ENCODE measurements at places on chromosomes 13 and 19.
A peak's percentile ranks its signal among the peaks of the same experiment; 100 is the strongest.

- DNase-seq: no peak
Observed at GRCh38 chr19:10290876-10291553, 1.3 kb downstream of the ICAM5 start.

DNA sequence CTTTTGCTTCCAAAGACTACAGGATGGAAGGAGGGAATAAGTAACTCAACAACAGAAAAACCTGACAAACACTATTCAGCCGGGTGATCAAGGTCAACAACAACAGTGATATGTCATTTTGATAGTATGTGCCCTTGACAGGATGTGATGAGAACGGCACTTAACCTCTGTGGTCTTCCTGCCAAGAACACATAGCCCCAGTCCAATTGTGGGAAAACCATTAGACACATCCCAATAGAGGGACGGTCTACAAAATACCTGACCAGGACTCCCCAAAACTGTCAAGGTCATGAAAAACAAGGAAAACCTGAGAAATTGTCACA, 43.1 kb upstream of the AMER2 start:
- no peak for DNase-seq

DNA sequence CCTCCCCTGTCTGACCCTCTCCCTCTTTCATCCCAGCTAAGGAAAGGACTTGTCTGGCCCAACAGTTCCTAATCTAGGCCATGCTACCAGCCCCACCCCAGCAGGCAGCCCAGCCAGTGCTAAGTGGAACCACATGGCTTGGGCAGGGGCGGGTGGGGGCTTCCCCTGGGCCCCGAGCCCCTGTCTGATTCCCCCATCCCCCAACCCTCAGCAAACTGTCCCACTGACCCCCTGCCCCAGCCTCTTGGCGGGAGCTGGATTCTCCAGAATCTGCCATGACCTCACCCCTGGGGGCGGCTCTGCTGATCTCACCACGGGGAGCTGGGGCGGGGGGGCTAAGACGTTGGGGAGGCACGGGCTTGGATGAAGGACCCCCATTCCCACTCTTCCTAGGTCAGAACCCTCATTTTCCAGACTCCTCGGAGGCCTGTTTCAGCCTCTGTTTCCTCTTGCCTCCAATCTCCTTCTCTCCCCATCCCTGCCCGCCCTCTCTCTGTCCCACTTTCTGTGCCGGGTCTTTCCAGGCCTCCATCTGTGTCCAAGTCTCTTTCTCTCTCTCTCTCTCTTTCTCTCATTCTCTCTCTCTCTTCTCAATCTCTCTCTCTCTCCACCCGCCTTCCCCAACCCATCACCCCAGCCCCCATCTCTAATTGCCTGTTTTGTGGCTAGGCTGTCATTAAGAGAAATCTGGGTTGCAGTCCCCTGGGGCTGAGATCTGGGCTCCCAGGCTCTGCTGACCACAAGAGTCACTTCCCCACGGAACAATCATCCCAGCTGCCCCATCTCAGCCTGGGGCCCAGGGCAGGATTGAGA, 2.7 kb downstream of the COL5A3 start:
- no peak for DNase-seq

GRCh38 chr19:18587962-18588610, 512 bp upstream of the REX1BD start:
- no peak for DNase-seq

- DNase-seq: peak; percentile 28
Observed at GRCh38 chr13:26425443-26426358, 131.8 kb upstream of the WASF3 start.

GRCh38 chr13:107866032-107866940, 349.1 kb downstream of the LIG4 start:
- peak; percentile 62 for DNase-seq

DNA sequence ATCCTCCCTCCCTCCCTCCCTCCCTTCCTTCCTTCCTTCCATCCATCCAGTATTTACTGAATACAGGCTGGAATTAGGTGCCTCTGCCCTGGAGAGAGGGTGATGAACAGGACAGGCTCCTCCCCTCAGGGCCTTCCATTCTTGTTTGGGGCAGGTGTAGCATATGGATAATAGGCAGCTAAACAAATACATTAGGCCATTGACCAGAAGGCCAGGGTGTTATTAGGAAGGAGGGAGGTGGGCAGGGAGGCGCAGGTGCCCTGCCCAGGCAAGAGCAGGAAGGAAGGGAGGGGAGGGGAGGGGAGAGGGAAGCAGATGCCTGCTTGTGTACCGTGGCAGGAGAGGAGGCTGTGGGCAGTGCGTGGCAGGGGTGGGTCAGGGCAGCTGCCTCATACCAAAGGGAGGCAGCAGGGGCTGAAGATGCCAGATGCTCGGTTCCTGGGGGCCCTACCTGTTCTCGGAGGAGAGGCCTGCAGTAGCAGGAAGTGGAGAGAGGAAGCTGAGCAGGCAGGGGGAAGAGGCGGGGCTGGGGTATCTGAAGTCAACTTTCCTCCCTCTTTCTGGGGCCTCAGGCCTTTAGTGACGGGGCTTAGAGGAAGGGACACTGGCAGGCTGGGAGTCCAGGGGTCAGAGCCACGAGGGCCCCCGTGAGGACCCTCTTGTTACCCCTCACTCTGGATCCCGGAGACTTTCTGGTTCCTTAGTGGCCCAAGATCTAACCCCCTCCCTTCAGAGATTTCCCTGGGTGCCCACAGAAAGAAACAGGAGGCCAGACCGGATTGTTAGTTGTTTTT, at the start of gene RINL:
RINL (minus strand) TSS at position 495 of the 794 bp plus-strand sequence. CDS start 1,533 bp downstream, outside the sequence.
- peak; percentile 99 for DNase-seq

GRCh38 chr13:23787464-23787863, 101.7 kb downstream of the MIPEP start:
- DNase-seq: no peak

GRCh38 chr13:51556740-51557139, 27.5 kb upstream of the WDFY2 start:
- DNase-seq: no peak

- DNase-seq: peak; percentile 17
Observed at GRCh38 chr19:49889687-49890348, 6.9 kb downstream of the IL4I1 start.

DNA sequence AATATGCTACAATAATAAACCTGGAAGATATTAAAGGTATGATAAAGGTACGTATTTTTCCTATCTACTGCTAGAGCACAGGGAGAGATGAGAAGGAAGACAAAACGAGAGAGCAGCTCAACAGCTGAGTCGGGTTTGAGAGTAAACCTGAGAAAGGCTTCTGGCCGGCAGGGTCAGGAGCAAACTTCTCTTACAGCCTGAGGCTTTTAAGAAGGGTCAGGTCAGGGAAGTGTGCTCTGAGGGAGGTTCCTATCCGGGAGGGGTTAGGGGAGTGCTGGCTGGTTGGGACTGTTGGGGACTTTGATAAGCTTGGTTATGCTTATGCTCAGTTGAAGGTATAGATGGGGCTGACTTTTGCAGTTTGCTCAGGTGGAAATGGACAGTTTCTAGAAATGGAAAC, 77.7 kb upstream of the PRR20A start:
- no peak for DNase-seq

DNA sequence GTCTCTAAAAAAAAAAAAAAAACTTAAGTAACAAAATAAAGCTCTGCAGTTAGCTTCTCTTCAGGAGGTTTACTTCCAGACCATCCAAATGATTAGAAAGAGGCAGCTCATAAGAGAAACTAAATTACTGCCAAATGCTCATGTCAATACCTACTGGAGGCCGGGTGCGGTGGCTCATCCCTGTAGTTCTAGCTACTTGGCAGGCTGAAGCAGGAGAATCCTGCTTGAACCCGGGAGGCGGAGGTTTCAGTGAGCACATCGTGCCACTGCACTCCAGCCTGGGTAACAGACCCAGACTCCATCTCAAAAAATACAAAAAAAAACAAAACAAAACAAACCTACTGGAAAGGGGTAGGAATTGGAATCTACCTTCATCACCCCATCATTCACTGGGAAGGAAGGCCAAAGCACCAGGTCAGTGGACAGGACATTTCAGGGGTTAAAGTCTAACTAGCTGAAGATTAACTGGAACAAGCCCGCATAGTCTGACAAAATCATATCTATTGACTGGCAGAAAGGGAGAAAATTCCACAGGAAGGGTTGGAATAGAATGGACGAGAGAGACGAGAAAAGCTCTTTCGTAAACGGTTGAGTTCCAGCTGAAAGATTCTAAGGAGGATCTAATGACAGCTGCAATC, 1.3 kb downstream of the ZFP14 start:
- no peak for DNase-seq

DNA sequence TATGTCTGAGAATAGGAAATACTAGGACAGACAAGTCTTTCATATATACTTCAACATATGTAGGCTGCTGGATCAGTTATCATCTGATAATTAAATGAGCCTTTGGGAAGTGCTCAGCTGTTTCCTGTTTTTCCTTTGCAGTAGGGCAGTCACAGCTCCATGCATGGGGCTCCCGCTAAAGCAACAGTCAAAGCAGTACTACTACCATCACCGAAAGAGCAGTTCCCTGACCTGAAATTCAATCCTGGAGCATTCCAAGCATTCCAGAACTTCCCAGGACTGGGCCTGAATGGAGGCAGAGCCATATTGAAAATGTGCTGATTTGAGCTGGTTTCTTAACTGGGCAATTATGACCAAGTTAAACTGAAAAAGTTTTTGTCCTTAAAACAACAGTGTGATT, 20.5 kb downstream of the MICU2 start:
- no peak for DNase-seq

- DNase-seq: peak; percentile 15
Observed at GRCh38 chr19:45508861-45509691, 1.8 kb downstream of the VASP start.

DNA sequence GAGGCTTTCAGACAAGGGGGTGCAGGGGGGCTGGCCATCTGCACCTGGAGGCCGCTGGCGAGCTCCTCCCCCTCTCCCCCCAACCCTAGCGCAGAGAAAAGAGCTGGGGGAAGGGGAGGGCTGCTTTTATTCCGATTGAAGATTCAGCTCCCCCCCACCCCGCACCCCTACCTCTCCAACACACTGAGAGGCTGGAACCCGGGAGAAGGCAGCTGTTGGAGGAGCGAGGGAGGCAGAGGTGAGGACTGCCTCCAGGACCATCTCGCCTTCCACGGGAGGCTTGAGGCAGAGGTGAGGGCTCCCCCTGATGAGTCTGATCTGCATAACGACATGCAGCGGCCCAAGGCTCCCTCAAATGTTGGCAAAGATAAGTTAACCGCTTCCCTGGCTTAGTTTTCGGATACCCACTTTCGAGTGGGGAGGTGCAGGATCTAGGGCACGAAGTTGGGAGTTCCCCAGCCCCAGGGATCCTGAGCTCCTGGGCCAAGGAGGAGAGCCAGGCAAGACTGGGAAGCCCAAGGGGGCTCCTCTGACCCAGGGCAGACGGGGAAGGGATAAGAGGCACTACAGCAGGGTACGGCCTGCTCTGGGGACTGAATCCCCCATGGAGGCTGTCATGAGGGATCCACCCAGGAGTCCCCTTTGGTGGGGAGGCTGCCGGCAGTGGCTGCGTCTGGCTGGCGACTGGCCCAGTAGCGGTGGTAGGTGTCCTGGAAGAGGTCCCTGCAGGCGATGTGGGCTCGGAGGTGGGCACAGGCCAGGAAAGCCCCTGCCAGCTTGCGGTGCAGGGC, 1.2 kb upstream of the NUMBL start:
- no peak for DNase-seq

- no peak for DNase-seq
Observed at GRCh38 chr13:51167393-51168191, 54.6 kb upstream of the FAM124A start.

DNA sequence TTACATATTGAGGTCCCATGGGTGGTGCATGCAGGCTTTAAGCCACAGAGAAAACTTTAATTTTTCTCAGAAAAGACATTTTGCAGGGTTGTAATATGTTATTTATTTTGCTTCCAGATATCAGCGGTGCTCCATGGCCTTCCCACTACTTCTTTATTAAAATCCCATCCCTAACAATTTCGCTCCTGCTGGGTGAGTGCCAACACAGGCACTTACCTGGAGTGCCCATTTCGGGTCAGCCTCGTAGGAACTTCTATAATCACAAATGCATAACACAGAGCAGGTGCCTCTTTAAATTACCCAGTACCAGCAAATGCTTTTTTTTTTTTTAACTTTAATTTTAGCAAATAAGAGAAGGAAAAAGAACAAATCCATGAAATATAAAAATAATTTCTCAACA, 86.4 kb downstream of the EFNB2 start:
- no peak for DNase-seq

DNA sequence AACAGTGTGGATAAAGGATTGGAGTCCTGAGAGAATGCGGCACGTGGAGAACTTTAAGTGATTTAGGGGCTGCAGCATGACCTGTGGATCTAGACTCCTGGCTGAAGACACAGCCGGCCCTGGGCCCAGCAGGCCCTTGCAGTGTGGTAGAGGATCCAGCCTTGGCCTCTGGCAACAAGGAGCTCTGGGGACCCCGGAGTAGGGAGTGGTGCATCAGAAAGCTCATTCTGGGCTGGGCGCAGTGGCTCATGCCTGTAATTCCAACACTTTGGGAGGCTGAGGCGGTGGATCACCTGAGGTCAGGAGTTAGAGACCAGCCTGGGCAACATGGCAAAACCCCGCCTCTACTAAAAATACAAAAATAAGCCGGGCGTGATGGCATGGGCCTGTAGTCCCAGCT, 76.0 kb downstream of the CHST8 start:
- DNase-seq: no peak

GRCh38 chr19:10719466-10719961, 1.6 kb downstream of the DNM2 start:
- no peak for DNase-seq

GRCh38 chr19:47661611-47662010, 51.6 kb upstream of the EHD2 start:
- DNase-seq: no peak

DNA sequence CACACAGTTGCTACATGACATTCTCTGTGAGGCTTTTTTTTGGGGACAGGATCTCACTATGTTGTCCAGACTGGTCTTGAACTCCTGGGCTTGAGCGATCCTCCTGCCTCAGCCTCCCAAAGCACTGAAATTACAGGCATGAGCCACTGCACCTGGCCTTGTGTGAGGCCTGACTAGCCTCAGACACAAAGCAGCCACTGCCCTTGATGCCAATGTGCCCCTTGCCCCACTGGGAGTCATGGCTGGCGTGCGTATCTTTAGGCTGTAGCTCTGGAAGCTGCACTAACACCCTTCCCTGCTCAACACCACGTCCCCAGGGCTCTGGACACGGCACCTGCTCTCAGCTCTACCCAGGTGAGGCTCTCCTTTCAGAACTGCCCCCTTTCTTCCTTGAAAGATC, 14.5 kb upstream of the KPTN start:
- DNase-seq: no peak

Data from NCI-H748 treated with DMSO at 0.1 percent for 48 hours (cell line).